PC-9 (cell line): ENCODE measurements at places on chromosomes 7 and 10. TPM values are rescaled to one million over a fixed set of nuclear protein-coding genes. Genes with fewer than 3 reads are reported as not detected.

Gene MYH16
- 11.7 and 18.0 TPM in 2 replicates for total RNA-seq

- H3K27me3 ChIP-seq, result peaks cover 97% of the 10 kb centered on the region
- no peak overlapping the region for H3K27ac ChIP-seq
- H3K36me3 ChIP-seq, result no peaks in the 10 kb centered on the region
- no peak for DNase-seq
- H3K4me3 ChIP-seq, result no peak overlapping the region
These were observed 43.5 kb upstream of the PFKP start for GRCh38 chr10:3023892-3024291.

GRCh38 chr7:77281780-77282478 lies 82.3 kb upstream of the FGL2 start:
- no peaks in the 10 kb centered on the region for H3K36me3 ChIP-seq
- H3K4me1 ChIP-seq, result no peaks in the 10 kb centered on the region
- DNase-seq, result no peak
- no peak overlapping the region for H3K27ac ChIP-seq
- H3K27me3 ChIP-seq, result no peaks in the 10 kb centered on the region
- H3K4me3 ChIP-seq, result no peak overlapping the region

Gene CRYGN
- total RNA-seq, result 1.0 and 1.2 TPM in 2 replicates

- no peak for DNase-seq
- no peaks in the 10 kb centered on the region for H3K4me1 ChIP-seq
- H3K36me3 ChIP-seq, result no peaks in the 10 kb centered on the region
- H3K27ac ChIP-seq, result no peak overlapping the region
These were observed 260.4 kb downstream of the RELN start for GRCh38 chr7:103729026-103729425.

- no peak overlapping the region for H3K4me3 ChIP-seq
- no peak for DNase-seq
- H3K27ac ChIP-seq, result no peak overlapping the region
- no peaks in the 10 kb centered on the region for H3K27me3 ChIP-seq
- H3K4me1 ChIP-seq, result peaks cover 8% of the 10 kb centered on the region
- peaks cover 11% of the 10 kb centered on the region; the same call in 1 of the 2 replicates for H3K36me3 ChIP-seq
These were observed 8.2 kb downstream of the ANKMY2 start for GRCh38 chr7:16637379-16637778.

DNA sequence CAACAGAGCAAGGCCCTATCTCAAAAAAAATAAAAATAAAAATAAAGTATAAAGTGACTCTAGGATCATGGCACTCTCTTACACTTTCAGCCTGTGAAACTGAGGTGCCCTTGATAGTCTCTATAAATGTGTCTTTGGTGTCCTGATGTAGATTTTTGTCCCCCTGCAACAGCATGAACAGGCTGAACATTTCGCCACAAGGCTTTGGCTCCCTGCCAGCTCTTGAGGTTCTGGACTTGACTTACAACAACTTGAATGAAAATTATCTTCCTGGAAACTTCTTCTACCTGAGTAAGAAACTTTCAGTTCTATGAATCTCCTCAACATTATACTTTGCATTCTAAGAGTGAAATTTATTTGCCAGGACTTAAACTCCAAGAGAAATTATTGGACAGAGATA lies 48.1 kb upstream of the BMS1 start:
- H3K4me3 ChIP-seq, result no peak overlapping the region
- DNase-seq, result no peak
- no peak overlapping the region for H3K27ac ChIP-seq
- H3K36me3 ChIP-seq, result no peaks in the 10 kb centered on the region
- H3K27me3 ChIP-seq, result peaks cover 48% of the 10 kb centered on the region

Gene PPP1R3A
- total RNA-seq, result not detected in 2 replicates

Gene TFPI2
- total RNA-seq, result 67.3 and 86.1 TPM in 2 replicates

DNA sequence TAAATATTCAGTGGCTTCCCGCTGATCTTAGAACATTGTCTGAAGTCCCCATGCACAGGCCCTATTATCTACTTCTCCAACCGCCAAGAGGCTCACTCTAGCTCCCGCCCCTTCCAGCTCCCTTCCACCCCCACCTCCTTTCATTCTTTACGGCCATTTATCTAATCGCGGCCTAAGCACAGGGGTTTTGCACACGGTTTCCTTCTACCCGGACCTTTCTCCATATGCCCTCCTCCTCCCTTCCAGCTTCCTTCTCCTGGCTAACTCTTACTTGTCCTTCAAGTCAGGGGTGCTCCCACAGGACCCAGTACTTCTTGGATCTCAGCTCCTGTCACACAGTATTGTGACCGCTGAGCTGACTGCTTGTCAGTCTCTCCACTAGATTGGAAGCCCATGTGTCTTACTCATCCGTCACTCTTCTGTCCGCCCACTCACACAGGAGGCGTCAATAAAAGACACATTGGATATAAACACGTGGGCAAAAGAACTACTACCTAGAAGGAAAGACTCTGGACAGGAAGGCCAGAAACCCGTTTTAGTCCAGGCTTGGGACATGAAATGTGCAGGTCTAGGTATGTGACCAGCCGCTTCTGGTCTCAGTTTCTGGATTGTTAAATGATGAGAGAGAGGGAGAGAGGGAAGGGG lies 20.2 kb upstream of the HPS1 start:
- no peaks in the 10 kb centered on the region for H3K36me3 ChIP-seq
- no peak overlapping the region for H3K27ac ChIP-seq
- no peaks in the 10 kb centered on the region for H3K4me1 ChIP-seq
- no peak for DNase-seq
- no peaks in the 10 kb centered on the region for H3K27me3 ChIP-seq

DNA sequence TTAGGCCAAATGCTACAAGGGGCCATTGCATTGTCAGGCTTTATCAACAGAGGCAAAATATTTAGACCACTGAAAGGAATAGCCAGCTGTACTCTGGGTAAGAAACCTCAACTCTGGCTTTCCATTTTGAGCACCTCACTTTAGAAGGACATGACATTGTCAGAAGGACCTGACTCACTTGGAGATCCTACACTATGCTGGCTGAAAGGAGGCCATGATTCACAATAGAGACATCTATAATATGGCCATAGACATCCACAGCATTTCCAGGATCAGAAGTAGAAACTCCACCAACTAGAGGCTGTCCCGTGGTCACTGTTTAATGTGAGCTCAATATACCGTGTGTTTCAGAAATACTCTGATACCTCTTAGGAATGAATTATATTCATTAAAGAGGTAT lies 140.9 kb downstream of the BTAF1 start:
- no peak overlapping the region for H3K4me3 ChIP-seq
- no peak for DNase-seq
- H3K27ac ChIP-seq, result no peak overlapping the region
- H3K4me1 ChIP-seq, result no peaks in the 10 kb centered on the region

DNA sequence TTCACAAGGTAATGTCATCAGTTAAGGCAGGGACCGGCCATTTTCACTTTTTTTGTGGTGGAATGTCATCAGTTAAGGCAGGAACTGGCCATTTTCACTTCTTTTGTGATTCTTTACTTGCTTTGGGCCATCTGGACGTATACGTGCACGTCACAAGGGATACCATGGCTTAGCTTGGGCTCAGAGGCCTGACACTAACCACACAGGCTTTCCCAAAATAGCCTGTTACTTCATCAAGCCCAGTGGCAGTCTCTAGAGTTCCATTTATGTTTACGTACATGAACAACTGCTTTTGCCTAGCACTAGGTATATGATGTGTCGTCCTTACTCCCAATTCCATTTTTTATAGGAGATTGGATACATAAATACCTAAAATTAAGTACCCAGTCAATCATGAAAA lies 237.9 kb downstream of the C7orf25 start:
- no peaks in the 10 kb centered on the region for H3K4me1 ChIP-seq
- no peaks in the 10 kb centered on the region for H3K36me3 ChIP-seq
- H3K27ac ChIP-seq, result no peak overlapping the region

- H3K36me3 ChIP-seq, result no peaks in the 10 kb centered on the region
- no peak overlapping the region for H3K27ac ChIP-seq
- H3K4me3 ChIP-seq, result no peak overlapping the region
- H3K4me1 ChIP-seq, result no peaks in the 10 kb centered on the region
These were observed 89.4 kb downstream of the PARP12 start for GRCh38 chr7:139973101-139974050.

DNA sequence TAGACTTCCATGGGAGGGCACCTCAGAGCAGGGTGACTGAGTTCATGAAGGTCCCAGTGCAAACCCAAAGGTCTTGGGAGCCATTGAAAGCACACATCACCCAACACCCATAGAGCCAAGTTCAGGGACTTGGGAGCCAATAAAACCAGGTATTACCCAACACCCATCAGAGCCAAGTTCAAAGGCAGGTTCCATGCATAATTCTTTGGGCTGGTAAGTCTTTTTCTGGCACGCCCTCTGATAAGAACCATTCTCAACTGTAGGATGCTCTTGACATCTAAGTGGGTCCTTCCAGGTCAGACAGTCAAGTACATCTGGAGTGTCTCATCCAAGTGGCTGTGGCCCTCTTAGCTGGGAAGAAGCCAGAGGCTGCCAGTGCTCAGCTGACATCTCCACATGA lies 63.2 kb downstream of the EBF3 start:
- H3K4me3 ChIP-seq, result no peak overlapping the region
- H3K4me1 ChIP-seq, result no peaks in the 10 kb centered on the region
- H3K27me3 ChIP-seq, result peaks cover 38% of the 10 kb centered on the region
- DNase-seq, result no peak
- no peaks in the 10 kb centered on the region for H3K36me3 ChIP-seq
